Lung (tissue), 17 donors: ENCODE measurements at places on chromosomes 4 and X. TPM values are rescaled to one million over a fixed set of nuclear protein-coding genes. Genes with fewer than 3 reads are reported as not detected.

The SPATA4 gene
- 3.0 TPM for total RNA-seq

The GAGE12E gene
- total RNA-seq: not detected

The TLR8 gene
- 6.6 TPM for total RNA-seq

The SPACA5 gene
- not detected for total RNA-seq

The CSN1S1 gene
- not detected for total RNA-seq

The ENAM gene
- total RNA-seq: 0.28 TPM

The FAM9C gene
- total RNA-seq: 0.28 TPM

The ASMT gene
- 0.25 TPM for total RNA-seq

The IL3RA gene
- total RNA-seq: 19.2 TPM
